Activated CD8-positive, alpha-beta memory T cell treated with anti-CD3 and anti-CD28 coated beads for 24 hours (primary cell): ENCODE measurements at places on chromosomes 12 and 14.

GRCh38 chr14:34195964-34196363, 245.1 kb upstream of the EGLN3 start:
- DNase-seq, result no peak

- DNase-seq, result no peak
These were observed 430.3 kb downstream of the RAD51B start for GRCh38 chr14:68249661-68250451.

DNA sequence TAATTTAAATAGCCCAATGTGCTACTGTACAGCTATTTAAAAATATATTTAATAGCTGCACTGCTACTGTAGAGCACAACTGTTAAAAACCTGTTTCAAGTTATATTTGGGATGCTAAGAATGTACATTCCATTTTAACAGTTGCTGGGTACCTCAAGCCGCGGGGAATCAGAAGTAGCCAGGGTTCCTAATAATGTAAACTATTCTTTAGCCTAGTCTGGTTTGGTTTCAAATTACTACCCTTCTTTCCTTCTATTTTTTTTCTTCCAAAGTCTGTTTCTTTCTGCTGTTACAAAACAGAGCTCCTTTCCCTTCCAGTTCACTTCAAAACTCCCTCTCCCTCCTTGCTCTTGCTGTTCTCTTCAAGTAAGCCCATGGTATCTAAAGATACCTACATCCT, 21.3 kb downstream of the SCAF11 start:
- no peak for DNase-seq

- DNase-seq, result no peak
These were observed 2.7 kb upstream of the ASB8 start for GRCh38 chr12:48160046-48160445.

- no peak for DNase-seq
These were observed 13.1 kb downstream of the GPR68 start for GRCh38 chr14:91231446-91231845.

- no peak for DNase-seq
These were observed 22.0 kb downstream of the SRP54 start for GRCh38 chr14:35004839-35005238.

GRCh38 chr12:67358781-67359338, 89.7 kb downstream of the CAND1 start:
- DNase-seq, result no peak

DNA sequence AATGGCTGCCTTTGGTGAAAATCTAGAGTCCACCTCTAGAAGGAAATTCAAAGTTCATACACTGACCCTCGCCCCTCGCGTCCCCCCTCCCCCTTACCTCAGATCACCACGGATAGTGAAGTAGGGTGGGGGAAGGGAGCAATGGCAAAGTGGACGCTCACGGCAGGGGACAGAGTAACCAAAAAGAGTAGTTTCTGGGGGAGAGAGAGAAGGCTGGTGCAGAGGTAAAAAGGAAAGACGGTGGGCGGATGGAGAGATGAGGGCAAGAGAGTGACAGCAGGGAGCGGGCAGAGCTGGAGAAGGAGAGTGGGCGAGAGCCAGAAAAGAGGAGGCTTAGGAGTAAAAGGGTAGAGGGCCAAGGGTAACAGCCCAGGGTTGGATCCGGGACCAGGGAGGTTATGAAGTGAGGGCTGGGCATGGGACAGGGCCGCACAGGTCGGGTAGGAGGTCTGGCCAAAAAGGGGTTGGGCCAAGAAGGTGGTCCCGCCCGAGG, 423 bp downstream of the ALDH6A1 start:
- no peak for DNase-seq

- DNase-seq, result no peak
These were observed 579.1 kb downstream of the PRKD1 start for GRCh38 chr14:29348504-29348903.

- DNase-seq, result peak; percentile 73
These were observed at the start of gene RAB15 for GRCh38 chr14:64971943-64972791. Gene RAB15, minus strand, starts transcription at chr14:64972336. Its CDS starts 260 bp downstream, at chr14:64972076.

DNA sequence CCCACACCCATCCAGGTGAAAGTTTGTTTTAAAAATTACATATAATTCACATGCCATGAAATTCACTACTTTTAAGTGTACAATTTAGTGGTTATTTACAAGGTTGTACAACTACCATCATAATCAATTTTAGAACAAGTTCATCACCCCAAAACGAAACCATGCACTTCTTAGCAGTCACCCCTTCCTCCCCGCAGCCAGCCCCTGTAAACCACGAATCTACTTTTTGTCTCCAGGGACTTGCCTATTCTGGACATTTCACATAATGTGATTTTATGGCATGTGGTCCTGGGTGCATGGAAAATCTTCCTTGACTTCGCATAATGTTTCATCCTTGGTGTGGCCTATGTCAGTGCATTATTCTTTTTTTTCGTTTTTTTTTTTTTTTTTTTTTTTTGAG, 19.2 kb upstream of the TRAF3 start:
- DNase-seq, result no peak

GRCh38 chr12:46456356-46457334, 84.1 kb upstream of the SLC38A2 start:
- DNase-seq, result no peak

GRCh38 chr12:124386059-124386458, 91.2 kb downstream of the RFLNA start:
- DNase-seq, result no peak

DNA sequence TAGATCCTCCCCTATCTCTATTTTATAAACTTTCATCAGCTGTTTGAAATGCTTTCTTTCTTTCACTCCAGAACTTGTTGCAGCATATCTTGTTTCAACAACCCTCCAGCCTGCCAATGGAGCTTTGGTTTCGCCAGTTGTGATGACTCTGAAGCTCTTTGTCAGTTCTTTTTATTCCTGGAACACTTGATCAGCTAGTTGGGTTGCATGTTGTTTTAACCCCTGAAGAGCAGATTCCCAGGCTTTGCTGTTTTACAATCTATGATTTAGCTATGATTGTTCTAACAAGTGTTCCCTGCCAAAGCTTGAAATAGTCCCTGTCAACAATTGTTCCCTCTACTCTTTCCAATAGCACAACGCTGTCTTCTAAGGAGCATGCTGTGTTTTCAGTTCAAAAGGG, 50.6 kb upstream of the FUT8 start:
- DNase-seq, result no peak

DNA sequence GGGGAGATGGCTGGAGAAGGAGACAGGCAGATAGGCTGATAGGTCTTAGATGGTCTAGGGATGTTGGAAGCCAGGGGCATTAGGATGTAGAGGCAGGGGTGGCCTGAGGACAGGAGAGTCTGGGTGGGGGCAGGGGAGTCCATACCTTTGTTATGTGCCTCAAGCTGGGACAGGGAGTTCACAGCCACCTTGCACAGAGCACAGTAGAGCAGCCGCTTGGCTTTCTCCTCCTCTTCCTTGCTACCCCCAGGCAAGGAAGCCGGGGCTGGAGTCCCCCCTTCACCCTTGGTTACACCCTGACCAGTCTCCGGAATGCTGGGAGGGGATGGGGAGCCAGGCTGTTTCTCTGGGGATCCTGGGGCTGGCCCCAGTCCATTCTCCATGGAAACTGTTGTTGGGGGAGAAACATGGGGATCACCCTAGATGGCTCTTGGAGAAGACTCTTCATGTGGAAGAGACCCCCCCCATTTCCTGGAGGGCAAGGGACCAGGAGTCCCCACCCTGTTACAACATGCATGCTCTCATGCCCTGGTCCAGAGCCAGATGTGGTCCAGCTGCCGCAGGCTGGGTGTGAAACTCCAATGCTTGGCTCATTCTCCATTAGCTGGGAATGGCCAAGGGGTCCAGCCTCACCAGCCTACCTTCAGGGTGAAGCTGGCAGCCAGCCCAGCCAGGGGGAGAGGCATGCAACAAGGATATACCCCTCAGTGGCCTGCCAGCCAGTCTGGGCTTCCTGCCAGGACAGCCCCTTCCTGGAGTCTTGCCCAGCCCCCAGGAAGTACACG, 7.2 kb upstream of the GPR84 start:
- DNase-seq, result no peak

GRCh38 chr14:65461730-65462129, 49.2 kb downstream of the FUT8 start:
- DNase-seq, result no peak

GRCh38 chr12:86122846-86123468, 133.2 kb downstream of the MGAT4C start:
- no peak for DNase-seq

DNA sequence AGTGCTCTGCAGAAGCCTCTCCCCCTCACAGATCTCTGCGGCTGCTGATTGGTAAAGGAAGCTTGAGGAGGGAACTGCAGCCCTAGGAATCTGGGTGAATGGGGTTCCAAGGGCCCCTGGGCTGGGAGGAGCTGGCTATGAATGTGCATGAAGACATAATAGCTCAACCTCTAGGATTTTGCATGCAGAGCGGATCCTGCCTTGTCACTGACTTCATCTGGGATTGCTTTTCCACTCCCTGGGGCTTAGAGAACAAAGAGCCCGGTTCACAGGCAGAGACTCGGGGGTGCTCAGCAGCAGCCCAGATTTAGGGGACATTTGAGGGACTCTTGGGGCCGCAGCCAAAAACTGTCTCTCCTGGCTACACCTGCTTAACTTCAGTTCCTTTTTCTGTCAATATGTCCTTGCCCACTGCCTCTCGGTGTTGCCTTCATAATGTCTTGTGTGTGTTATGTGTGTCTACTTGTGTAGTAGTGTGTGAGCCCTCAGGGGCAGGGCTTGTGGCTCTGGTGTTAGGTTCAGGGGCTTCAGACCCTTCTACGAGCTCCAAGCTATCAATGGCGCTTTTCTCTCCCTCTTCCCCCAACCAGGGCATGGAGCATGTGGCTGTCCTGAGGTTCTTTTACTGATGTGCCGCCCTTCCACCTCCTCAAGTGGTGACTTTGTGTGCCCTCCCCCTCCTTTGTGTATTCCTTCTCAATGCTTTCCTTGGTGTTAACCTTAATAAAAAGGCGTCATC, 1.9 kb downstream of the CCDC184 start:
- DNase-seq, result no peak

- peak; percentile 40 for DNase-seq
These were observed 7.3 kb upstream of the ZNF740 start for GRCh38 chr12:53173085-53173715.

DNA sequence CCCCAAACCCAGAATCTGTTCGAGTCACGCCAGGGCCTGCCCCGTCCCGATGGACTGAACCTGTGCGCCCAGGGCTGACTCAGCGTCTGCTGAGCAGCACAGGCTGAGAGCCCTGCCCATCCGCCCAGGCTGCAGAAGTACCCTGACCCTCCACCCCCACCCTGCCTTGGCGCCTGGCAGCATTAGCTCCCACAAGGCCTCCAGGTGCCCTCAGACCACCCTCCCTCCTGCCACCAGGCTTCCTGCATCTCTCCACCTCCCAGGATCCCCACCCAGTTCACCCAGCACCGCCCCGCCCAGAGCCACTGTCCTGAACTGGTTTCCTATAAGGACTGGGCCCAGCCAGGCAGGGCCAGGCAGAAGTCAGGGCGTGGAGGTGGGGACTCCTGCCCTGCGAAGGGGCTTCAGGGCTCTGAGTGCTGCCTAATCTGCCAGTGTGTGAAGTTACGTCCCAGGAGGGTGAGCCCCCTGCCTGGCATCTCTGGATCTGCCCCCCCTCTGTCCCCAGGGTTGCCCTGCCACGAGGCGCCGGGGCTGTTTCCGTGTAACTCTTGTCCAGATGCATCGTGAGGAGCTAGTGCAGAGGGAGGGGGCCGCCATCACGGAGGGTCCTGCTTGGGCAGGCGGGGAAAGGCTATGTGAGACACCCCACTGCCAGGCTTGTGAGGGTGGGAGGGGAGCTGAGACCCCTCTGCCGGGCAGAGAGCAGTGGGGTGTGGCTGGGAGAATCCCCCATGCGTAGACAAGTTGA, 9.1 kb downstream of the ADSS1 start:
- DNase-seq, result no peak

DNA sequence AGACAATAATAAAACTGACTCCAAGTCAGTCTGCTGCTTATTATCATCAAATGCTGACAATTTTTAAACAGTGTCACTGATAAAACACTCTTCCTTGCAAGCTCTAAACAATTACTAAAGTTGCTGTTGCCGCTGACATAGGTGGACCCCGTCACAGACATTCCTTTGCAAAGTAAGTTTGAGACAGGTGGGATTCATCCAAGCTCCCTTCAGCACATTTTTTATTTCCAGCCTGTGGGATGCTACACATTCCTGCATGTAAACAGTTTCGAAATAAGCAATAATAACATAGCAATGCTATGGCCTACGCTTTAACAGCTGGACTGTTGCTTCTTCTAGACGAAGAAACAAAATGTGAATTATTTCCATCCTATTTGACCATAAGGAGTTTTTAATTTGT, 85.4 kb upstream of the HIF1A start:
- no peak for DNase-seq

- DNase-seq, result no peak
These were observed 310.9 kb downstream of the ADGRD1 start for GRCh38 chr12:131264635-131265034.

GRCh38 chr14:106613256-106613655, 1086.9 kb downstream of the TMEM121 start:
- DNase-seq, result no peak

GRCh38 chr12:116186482-116187150, 90.9 kb downstream of the MED13L start:
- no peak for DNase-seq

DNA sequence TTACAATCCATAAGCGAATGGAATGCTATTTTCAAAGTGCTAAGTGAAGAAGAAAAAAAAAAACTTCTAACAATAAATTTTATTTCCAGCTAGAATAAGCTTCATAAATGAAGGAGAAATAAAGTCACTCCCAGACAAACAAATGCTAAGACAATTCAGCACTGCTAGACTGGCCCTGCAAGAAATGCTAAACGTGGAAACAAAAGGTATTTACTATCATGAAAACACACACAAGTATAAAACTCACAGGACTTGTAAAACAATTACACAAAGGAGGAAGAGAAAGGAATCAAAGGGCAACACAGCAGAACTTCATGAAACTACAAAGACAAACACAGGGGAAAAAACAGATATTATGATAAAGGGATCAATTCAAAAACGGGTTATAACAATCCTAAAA, 85.8 kb upstream of the NELL2 start:
- no peak for DNase-seq

DNA sequence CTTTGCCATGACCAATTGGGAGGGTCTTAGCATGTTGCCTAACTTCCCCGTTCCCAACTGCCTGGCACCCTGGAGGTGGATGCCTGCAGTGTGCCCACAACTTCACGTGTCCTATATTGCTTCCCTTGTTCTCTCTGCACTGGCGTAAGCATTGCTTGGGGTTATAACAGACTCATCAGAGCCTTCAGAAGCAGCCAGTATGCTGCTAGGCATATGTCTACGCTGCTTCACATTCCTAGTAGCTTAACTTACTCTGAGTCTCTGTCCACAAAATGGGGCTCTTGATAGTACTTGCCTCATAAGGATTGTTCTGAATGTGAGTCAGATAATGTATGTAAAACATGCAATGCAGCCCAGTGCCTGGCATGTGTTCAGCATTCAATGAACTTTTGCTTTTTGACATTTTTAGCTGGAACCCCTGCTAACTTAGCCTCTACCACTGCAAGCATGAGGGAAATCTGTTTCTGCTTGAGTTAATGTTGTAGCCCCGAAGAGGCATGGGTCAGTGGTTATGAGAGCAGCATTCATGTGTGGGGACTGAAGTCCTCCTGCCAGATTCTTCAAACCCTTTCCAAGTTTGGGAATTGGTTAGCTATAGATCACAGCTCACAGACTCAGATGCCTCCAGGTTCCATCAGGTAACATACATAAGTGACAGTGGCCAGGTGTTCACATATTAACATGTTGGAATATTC, 2.8 kb downstream of the SLC5A8 start:
- no peak for DNase-seq

GRCh38 chr12:125143491-125143890, 78.3 kb downstream of the AACS start:
- no peak for DNase-seq
